ENCODE measurements at places on chromosomes 11 and 22.

DNA sequence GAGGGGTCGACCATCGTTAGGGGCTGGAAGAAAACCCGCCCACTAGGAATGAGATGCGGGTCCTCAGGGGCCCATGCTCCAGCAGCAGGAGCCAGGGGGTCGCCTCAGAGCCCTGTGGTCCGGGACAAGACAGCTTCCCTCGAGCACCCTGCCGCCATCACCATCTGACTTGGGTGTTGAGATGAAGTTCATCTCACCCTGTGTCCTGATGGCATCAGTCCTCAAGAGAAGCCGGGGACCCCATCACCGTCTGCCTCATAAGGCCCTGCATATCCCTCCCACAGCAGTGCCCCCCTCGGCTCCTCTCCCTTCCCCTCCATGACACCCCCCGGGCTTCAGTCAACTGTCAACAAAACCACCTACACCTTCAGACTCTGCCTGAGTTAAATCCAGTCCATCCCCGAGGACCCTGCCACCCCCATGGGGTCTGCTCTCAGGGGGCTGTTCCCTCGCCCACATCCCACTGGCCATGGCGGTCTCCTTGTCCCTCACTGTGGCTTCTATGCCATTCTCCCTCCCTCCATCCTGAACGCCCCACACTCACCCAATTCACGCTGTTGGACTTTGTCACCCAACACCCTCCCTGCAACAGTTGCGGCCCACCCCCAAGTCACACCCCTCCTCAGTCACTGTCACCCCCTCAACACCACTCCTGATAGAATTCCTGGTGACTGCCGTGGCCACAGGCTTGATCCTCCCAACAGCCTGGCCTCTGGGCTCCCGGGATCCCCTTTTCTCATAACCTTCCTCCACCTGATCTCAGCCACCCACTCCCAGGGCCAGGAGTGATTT is 87.7 kb upstream of the RTL6 start:
- DNase-seq, result no peak

GRCh38 chr22:34308101-34308500 is 387.8 kb upstream of the LARGE1 start:
- no peak for DNase-seq

DNA sequence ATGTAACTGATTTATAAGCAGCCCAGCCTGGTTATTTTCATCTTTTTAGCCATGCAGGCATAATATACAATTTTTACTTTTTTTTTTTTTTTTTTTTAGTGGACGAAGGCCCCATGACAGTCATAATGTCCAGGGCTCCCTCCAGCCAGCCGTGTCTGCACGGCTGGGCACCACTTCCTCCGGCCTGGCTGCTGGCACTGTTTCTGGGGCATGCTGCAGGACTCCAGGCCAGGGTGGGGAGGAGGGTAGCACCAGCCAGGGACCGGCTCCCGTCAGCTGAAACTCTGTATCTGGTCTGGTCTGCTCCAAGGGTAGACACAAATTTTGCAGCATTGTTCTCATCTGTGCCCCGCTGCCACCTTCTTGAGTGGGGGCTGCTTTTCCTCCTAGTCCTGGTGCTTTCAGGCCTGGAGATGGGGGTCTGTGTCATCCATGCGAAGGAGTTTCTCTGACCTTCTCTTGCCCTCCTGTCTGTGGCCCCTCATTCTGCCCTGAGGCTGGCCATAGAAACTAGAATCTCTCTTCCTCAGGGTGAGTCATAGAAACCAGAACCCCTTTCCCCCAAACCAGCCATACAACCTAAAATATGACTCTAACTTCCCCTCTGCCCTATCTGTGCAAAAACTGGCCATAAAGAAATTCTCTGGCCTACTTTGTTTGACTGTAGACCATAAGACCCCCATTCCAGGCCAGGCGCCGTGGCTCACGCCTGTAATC is 9.2 kb upstream of the RRP7A start:
- DNase-seq, result no peak

DNA sequence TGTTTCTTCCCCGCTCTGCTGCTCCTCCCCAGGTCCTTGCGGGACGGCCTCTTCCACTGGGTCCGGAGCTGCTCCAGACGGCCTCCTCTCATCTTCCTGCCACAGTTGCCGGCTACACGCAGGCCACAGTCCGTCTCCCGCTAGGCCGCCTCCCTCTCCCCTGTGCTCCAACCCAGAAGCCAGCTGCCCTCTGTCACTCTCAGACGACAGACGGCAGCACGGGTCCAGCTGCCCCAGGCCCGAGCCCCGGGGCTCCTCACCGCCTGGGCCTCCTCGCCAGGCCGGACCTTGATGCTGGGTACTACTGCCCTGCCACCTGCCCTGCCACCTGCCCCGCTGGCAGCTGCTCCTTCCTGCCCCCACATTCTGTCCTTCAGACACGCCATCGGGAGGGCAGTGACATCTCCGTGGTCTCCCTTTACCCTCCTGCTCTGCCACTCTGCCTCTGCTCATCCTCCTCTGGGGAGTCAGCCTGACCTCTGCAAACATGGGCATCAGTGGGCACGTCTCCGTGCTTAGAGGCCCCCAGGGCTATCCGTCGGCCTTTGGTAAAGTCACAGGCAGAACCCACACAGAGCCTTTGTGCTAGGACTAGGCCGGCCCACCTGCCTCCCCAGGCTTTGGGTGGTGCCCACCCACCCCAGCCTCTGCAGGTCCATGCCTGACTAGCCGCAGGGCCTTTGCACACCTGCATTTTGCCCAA is 43.1 kb upstream of the TH start:
- DNase-seq, result no peak

GRCh38 chr11:65298131-65298535 is 16.5 kb upstream of the CDC42EP2 start:
- no peak for DNase-seq

DNA sequence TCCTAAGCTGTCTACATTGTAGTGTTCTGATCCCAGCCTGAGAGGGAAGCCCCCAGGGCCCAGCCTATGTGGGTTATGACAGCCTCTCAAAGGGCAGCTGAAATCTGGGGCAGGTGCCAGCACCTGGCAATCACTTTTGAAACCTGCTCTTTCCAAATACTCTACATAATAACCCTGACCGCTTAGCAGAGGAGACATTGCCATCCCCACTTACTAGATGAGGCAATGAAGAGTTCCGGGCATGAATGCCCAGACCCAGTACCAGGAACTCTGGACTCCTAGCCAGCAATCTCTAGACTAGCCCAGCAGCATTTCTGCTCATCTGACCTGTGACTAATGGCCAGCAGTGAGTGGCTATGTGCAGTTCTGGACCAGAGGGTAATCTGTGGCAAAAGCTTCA is 412.4 kb upstream of the CADM1 start:
- no peak for DNase-seq

GRCh38 chr11:124884340-124884739 is 13.3 kb downstream of the ROBO4 start:
- DNase-seq, result no peak

DNA sequence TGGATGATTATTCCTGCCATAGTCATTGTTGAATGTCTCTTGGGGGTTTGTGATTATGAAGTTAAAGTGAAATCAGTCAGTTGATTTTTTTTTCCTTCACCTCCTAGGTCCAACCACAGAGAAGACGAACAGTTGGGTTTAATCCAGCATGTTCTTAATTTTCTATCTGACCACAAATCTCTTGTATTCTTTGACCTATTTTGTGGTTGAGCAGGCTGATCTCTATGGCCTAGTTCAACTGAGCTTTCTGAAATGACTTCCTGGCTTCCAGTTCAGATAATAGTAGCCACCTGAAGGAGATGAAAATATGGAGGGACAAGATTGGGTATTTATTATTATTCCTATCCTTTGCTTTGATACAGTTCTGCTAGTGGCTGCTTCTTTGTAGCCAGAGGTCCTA is 5.2 kb upstream of the OR56A5 start:
- no peak for DNase-seq

DNA sequence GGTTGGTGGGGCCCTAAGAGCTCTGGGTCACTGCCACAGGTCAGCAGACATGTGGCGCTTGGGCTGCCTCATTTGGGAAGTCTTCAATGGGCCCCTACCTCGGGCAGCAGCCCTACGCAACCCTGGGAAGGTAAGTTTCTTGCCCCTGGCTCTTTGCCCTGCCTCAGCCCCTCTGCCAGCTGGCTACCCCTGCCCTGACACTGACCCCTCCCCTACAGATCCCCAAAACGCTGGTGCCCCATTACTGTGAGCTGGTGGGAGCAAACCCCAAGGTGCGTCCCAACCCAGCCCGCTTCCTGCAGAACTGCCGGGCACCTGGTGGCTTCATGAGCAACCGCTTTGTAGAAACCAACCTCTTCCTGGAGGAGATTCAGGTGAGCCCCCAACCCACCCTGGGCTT is 1.9 kb downstream of the SCYL1 start:
- no peak for DNase-seq

- DNase-seq, result no peak
Measured at GRCh38 chr22:24883432-24883831, 63.1 kb downstream of the LHFPL7 start.

DNA sequence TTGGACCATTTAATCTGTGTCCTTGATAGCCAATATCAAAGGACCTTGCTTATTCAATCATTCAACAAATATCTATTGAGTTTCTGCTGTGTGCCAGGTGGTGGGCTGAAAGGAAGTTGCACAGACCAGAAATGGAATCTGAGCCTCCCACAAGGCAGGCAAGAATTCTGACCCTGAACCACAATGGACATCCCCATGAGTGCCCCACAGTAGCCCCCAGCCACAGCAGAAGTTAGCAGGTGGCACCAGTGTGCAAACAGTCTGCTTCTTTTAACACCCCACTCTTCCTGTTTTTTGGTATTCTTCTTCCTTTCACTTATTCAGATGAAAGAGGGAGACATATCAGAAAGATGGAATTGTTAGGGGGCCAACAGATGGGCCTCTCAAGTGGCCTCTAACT is 12.2 kb upstream of the SERPING1 start:
- DNase-seq, result no peak

DNA sequence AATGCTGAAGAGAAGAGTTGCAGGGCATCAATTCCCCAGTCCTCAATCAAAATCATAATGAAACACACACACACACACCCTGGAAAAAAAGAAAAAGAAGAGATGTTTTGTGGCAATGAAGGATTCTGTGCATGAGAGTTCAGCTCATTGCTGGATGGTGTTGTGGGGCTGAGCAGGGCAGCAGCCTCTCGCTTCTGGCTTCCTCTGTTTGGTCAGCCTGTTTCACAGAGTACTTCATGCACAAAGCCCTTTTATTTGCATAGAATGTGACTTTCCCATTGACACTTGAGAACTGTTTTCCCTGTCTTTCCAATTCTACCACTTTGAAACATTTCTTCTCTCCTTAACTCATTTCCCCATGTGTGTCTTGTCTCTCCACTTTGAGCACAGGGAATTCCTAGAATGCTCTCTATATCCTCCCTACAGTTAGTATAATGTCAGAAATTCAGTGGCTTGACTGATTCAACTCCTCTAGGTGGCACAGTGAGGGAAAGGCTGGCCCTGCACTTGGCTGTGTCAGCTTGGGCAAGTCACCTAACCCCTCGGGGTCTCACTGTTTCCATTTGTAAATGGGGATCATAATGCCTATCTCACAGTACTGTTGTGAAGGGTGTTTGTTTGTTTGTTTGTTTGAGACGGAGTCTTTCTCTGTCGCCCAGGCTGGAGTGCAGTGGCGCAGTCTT is 25.4 kb upstream of the BSX start:
- no peak for DNase-seq

GRCh38 chr11:80473562-80473961 is 1032.7 kb upstream of the TENM4 start:
- DNase-seq, result no peak

- no peak for DNase-seq
Measured at GRCh38 chr22:49779211-49779610, 48.5 kb downstream of the BRD1 start.

DNA sequence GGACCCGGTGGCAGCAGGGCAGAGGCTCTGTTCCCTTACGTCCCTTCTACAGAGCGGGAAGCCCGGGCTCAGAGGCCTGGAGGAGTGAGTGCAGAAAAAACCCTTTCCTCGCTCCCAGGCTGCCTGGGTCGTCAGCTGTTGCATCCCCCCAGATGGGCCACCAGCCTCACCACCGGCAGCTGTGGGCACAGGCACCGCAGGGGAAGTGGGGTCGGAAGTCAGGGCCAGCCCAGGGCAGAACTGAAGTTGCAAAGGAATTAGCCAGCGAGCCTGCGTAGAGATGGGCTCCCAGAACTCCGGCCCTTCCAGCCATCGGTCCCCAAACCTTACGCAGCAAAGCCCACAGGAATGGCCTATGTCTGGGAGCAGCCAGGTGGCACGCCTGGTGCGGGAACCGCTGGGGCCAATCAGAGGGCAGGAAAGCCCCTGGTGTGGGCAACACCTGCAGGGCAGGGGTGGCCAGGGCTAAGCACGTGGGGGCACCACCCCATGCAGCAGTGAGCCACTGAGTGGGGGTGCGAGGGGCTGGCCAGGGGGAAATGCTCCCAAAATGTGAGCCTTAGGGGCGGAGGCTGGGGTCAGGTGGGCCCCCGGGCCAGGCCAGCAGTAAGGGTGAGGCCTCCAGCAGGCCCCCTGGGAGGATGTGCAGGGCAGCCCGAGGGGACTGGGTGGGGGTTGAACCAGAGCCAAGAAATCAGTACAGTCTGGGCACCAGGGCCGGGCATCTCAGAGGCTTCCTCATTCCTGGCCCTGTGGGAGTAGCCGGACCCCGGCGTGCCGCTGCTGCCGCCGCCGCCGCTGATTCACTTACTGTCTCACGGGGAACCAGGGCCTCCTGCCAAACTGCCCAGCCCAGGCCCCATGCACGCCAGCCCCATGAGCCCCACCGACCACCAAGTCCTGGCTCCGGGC is 58.2 kb downstream of the WNT7B start:
- no peak for DNase-seq

DNA sequence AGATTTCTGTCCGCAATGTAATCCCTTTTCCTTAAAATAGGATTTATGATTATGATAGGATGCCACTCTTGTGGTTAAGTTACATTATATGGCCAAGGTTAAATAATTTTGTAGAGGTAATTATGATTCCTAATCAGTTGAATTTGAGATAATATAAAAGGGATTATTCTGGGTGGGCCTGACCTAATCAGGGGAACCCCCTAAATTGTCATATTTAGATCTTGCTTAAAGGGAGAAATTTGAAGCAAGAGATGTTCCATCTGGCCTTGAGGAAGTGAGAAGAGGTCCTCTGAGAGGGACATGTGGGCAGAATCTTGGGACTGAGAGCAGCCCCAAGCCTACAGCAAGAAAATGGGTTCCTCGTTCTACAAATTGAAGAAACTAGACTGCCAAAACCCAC is 1550.1 kb upstream of the TENM4 start:
- DNase-seq, result no peak

Data from non-pigmented ciliary epithelial cell (primary cell).